ENCODE measurements at places on chromosomes 1 and 21.

DNA sequence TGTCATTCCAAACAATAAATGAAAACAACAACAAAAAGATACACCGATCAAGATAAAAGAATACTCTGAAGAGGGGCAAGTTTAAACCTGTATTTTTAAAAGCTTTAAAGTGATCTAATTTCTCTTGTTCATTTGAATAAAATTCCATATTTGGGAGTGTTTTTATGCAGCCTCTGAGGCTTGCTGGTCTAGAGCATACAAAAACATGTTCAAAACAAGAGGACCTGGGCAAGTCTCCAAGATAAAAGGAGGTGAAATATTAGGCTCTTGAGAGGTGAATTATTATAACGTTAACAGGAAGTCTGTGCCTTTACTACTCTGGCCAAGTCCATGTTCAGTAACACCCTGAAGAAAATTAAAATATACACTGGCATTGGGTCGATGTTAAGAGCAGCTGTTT lies 20.1 kb downstream of the URB1 start:
- no peak for DNase-seq

DNA sequence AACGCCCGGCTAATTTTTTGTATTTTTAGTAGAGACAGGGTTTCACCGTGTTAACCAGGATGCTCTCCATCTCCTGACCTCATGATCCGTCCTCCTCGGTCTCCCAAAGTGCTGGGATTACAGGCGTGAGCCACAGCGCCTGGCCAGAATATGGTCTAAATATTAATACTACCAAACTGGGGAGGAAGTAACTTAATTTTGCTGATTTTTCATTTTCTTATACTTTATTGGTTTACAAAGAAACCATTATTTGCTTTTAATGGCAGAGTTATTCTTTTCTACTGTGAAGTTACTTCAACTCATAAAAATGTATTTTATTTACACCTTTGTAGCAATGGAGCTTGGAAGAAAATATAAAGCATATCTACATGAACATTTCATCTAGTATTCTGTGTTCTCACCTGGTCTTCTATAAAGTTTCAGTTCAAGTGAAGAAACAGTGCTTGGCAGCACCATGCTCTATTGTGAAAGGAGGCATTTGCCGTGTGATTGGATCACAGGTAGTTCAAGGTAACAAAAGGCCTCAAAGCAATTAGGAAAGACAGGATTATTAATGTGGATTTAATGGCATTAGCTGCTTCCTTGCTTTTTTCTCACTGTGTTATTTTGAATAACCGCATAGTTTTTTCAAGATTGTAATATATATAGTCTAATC lies 13.6 kb downstream of the GBP1 start:
- DNase-seq, result no peak

- DNase-seq, result no peak
Measured at GRCh38 chr1:214264196-214264595, 16.8 kb upstream of the SMYD2 start.

GRCh38 chr1:223363856-223364684 lies at the start of gene SUSD4:
SUSD4 (minus strand) TSS chr1:223364176; CDS start chr1:223363425, 751 bp downstream.
- DNase-seq, result peak; percentile 53

DNA sequence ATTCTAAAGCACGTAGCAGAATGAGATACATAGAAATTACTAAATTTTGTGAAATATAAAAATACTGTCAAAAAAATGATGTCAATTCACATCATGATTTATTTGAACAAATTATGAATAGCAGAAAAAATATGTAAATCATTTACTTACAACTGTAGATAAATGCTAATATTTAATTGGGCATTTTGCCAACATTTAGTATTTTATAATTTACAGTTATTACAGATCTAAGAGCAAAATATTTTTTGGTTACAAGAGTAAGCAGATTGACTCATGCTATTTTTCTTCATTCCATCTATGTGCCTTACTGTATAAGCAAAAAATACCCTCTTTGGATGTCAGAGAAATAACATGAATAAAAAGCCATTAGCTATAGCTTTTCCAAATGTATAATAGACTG lies 282.3 kb upstream of the RGS18 start:
- no peak for DNase-seq

- DNase-seq, result no peak
Measured at GRCh38 chr1:56966698-56966999, 834 bp upstream of the C8B start.

DNA sequence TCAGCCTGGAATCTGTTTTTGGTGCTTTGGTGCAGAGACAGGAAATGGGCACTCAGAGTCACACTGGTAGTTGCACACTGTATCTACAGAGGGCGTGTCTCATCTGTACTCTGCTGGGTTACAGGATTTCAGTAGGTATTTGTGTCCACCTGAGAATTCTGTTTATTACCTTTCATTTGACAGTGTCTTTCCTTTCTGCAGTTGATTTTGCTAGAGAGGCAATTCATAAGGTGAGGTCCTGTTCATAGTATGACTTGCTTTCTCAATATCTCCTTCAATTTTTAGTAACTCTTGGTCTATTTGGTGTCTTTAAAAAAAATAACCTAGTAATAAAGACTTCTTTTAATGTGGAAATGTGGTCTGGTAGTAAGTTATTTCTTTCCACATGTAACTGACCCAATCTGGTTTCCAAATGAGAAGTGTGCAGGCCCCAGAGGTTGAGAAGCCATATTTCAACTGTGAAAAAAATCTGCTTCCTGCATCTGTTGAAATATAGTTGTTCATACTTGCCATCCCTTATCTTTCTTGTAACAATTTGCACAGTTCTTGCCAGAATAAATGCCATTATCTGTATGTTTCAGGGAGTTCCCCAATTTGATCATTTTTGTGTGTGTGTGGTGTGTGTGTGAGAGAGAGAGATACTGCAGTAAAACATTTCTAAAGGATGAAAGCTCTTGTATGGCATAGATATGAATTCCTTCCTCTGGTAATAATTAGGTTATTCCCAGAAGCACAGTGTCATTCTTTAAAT lies 78.4 kb upstream of the DNAJC6 start:
- DNase-seq, result no peak

- no peak for DNase-seq
Measured at GRCh38 chr1:1430114-1430982, 5.1 kb upstream of the VWA1 start.
